Fibroblast of skin of right quadriceps (primary cell): ENCODE measurements at places on chromosomes 7 and 10.

GRCh38 chr7:45239486-45239885 lies 81.9 kb downstream of the RAMP3 start:
- DNase-seq = peak; percentile 53

- peak; percentile 56 for DNase-seq
These were observed 2.2 kb downstream of the NPM3 start for GRCh38 chr10:101780818-101781654.

- no peak for DNase-seq
These were observed 35.1 kb upstream of the WIPF3 start for GRCh38 chr7:29771081-29771816.

- DNase-seq = no peak
These were observed 81.3 kb upstream of the AGR3 start for GRCh38 chr7:16963044-16963443.

GRCh38 chr10:1267568-1267967 lies 211.4 kb downstream of the WDR37 start:
- DNase-seq = no peak
